ENCODE measurements at places on chromosomes 7 and 10. TPM values are rescaled to one million over a fixed set of nuclear protein-coding genes. Genes with fewer than 3 reads are reported as not detected.

Gene LLCFC1
- not detected for total RNA-seq

Gene KCNMA1
- 49.9 TPM for total RNA-seq

Gene TSPAN33
- total RNA-seq, result 7.5 TPM

- no peak for DNase-seq
Observed at GRCh38 chr7:84077336-84077735, 117.3 kb downstream of the SEMA3A start.

GRCh38 chr7:136392856-136393255, 415.7 kb upstream of the MTPN start:
- no peak for DNase-seq

Gene OR2A12
- not detected for total RNA-seq

DNA sequence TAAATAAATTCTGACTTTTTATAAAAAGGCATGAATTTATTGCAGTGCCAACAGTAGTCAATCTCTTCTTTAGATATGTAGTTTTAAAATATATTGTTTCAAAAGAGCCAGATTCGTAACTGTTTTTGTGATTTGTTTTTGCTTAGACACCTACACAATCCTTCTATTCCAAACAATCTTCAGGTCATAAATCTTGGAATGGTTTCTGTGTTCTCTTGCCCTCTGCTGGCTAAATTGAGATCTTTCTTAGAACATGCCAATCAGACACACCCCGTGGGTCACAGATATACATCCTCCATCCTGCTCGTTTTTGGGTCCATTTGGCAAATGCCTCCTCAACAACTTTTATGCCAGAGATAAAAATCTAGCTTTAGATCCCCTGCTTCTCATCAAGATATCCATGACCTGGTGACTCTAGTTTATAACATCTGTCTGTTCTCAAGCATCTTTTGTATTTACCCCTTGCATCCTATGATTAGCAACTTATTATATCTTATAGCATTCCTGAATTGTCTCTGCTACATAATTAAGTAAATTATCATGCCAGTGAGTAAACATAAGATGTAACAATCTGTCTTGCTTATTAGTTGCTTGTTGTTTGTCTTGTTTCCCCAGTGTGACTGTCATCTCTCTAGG, 35.3 kb upstream of the IFRD1 start:
- no peak for DNase-seq

DNA sequence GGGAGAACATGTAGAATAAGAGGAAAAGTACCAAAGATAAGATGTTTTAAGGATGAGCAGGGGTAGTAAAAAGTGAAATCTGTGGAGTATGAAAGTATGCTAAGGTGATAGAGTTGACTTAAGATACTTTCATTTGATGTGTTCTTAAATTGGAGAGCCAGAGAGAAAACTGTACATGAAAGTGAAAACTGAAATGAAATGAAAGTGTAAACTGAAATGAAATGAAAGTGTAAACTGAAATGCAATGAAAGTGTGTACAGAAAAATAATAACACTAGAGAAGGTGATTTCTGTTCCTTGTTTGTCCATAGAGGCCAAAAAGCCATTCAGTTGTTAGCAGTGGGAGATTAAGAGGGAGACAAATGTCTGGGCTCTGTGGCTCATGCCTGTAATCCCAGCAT, 17.5 kb downstream of the AHR start:
- no peak for DNase-seq

Gene CYP2W1
- 1.2 TPM for total RNA-seq

DNA sequence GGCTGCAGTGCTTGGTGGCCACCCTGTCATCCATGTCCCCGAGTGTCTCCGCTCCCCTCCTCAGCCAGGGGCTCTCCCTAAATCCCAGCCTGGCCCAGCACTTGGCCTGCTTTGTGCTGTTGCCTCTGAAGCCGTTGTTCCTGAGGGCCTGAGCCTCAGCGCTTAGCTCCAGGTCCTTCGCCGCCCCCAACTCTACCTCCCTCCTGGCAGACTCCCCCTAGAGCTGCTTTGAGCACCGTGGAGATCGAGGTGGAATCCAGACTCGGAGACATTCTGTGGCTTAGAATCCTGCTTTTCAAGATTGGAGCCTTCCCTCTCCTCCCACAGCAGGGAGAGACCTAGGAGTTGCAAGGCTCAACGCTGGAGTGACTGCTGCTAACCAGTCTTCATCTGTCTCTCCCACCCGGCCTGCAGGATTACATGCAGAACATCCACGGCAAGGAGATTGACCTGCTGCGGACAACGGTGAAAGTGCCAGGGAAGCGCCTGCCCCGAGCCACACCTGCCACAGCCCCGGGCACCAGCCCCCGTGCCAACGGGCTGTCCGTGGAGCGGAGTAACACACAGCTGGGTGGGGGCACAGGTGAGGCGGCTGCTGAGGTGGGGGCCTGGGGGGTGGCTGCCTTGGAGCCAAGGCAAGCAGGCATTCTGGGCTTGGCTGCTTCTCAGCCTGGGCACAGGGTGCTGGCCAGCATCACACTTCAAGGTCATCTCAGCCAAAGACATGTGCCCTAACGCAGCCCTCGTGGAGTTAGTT, 33.3 kb downstream of the GBX1 start:
- no peak for DNase-seq

GRCh38 chr7:70582927-70583895, 548.7 kb upstream of the GALNT17 start:
- no peak for DNase-seq

DNA sequence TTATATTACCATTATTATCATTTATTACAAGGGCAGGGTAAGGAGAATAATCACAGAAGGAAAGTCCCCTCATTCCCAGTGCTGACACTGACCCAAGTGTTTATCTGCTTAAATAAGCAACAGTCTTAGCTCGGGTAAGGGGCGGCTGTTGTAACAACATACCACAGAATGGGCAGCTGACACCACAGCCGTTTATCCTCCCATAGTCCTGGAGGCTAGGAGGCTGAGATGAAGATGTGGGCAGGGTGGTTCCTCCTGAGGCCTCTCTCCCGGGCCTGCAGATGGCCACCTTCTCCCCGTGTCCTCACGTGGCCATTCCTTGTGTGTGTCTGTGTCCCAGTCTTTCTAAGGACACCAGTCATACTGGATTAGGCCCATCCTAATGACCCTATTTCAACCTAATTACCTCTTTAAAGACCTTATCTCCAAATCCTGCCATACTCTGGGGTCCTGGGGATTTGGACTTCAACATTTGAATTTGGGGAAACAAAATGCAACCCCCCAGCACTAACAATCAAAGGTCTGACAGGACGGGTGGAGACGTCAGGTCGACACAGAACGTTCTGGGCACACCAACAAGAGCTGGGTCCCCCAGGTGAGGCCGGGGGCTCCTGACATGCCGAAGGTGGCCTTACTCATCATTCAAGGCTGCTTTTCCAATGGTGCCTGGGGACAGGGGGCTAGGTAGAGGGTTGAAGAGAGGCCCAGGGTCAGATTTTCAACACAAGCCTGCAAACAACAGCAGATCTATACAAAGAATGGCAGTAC, 93.5 kb downstream of the TNS3 start:
- no peak for DNase-seq

- DNase-seq, result no peak
Observed at GRCh38 chr7:122262246-122262645, 42.3 kb downstream of the FEZF1 start.

GRCh38 chr7:150370612-150371071, 2.0 kb downstream of the REPIN1 start:
- no peak for DNase-seq

Gene PHKG1
- 1.5 TPM for total RNA-seq

- no peak for DNase-seq
Observed at GRCh38 chr10:109450702-109451101, 472.6 kb downstream of the XPNPEP1 start.

DNA sequence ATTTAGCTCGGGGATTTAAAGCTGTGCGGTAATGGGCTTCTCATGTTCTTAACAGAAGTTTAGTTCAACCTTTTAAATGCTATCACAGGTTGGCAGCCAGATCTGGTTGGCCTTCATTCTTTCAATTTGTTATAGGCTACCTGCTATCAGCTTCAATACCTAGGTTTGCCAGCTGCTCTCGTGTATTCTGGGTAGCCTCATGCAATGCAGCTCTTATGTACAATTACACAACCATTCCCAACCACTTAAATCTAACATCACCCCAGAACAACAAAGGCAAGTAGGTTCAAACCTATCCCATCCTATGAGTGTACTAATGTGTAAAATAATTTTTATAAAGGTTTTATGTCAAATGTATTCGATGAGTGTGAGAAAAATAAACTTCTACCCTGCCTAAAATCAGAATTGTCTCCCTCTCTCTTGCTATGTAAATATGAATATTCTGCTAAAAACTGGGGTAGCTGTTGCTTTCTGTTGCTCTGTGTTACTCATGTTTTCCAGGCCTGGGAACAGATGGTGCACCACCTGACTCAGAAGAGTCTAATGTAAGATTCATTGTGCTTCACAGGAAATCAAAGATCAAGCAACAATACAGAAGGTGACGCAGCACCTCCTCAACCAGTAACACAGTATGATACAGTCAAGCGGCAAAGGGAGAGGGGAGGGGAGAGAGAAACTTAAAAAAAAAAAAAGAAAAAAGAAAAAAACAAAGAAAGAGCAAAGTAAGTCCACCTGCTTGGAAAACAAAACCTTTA, 188.6 kb downstream of the ETV1 start:
- DNase-seq, result no peak

DNA sequence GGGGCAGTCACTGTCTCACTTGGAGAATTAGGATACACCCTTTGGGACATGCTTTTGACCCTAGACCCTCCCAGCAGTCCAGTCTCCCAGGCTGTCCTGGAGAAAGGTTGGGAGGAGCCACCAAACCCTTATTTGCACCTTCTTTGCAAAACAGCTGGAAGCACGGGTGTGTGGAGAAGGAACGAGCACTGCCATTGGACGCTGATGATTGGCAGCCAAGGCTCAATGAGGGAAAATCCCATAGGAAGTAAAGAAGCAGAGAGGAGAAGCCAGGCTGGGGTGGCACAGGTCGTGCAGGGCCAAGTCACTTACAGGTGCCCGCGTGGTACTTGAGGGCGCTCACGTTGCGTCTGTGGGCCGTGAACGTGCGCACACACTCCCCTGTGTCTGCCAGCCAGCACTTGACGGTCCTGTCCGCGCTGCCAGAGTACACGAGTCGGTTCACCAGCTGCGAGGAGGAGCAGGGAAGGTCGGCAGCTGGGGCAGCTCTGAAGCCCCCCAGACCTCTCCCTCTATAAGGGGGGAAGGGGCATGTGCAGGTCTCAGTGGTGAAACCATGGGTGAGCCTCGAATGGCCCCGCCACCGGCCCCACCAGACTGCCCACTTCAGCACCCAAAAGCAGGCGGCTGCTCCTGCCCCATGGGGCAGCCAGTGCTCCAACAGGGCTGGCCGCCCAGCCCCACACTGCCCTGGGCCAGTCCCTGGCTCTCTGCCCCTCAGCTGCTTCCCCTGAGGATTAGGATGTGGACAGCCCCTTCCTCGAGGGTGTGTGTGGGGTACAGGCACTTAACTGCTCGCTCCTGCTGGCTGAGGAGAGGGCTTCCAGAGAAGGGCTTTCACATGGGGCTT, 24.8 kb downstream of the WDR86 start:
- no peak for DNase-seq

GRCh38 chr10:112738606-112739591, 211.1 kb upstream of the TCF7L2 start:
- DNase-seq, result no peak

DNA sequence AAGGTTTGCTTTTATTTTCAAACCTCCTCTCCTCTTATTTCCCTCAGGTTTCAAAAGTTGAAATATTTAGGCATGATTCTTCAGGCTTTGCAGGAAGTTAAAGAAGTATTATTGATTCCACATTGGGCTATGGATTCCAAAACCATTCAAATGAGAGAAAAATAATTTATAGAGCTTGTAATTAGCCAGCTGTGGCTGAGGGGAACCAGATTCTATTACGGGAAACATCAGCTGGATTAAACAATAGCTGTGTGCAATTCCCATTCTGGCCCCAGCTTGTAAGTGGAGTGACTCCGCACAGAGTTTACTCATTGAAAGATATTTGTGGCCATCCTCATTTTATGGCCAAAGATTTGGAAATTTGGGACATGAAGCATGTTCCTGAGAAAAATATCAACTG, 77.0 kb upstream of the PHYHIPL start:
- no peak for DNase-seq

Gene HMX3
- total RNA-seq, result 1.2 TPM

GRCh38 chr10:124591123-124591495, 129.5 kb downstream of the LHPP start:
- DNase-seq, result no peak

DNA sequence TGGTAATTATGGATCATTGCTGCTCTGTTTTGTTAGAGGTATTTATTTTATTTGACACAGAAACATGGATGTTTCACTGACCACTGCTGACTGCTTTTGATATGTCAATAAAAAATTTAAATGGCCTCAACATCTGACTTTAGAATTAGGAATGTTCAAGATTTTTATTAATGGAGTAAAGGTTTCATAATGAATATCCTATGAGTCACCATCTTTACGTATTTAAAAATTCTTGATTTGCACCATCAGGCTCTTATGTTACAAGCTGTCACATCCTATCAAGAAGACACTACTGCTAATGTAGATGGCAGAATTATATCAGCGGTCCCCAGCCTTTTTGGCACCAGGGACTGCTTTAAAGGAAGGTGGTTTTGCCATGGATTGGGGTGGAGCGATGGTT, 578.7 kb upstream of the NRP1 start:
- DNase-seq, result no peak

GRCh38 chr7:47430422-47430821, 151.5 kb downstream of the TNS3 start:
- DNase-seq, result no peak

- DNase-seq, result no peak
Observed at GRCh38 chr7:151404216-151405011, 5.4 kb downstream of the WDR86 start.

Gene CYP2C19
- total RNA-seq, result 0.76 TPM

DNA sequence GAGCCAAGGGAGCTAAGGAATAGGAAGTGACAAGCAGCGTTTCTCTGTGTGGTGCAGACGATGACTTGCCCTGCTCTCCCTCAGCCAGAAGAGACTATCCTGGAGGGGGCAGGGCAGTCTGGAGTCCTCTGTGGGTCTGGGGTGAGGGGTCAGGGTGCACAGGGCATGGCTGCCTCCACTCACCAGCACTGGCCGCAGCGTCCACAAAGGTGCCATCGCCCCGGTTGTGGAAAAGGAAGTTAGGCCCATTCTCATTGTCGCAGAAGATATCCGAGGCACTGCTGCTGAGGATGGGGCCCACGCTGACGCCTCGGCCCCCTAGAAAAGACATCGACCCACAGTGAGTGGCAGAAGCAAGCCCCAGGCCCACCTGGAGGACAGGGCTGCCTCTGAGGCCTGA, 58.2 kb downstream of the GOLGA7B start:
- no peak for DNase-seq

DNA sequence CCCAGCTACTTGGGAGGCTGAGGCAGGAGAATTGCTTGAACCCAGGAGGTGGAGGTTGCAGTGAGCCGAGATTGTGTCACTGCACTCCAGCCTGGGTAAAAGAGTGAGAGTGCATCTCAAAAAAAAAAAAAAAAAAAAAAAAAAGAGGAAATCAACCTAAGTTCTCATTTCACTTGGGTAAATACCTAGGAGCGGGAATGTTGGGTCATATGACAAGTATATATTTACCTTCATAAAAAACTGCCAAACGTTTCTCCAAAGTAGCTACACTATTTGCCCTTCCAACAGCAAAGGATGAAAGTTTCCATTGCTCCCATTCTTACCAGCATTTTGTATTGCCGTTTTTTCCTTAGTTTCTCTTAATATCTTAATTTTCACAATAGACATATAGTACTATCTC, 9.8 kb downstream of the P4HA1 start:
- DNase-seq, result no peak

- DNase-seq, result peak; percentile 80
Observed at GRCh38 chr10:3197348-3198003, 24.9 kb upstream of the PITRM1 start.

Data from left colon (tissue), 2 donors.